RWPE1 (cell line): ENCODE measurements at places on chromosomes 7 and 10.

- no peak for DNase-seq
Measured at GRCh38 chr7:77923419-77923818, 124.8 kb downstream of the PHTF2 start.

GRCh38 chr7:94998266-94999068 lies 91.1 kb downstream of the PPP1R9A start:
- DNase-seq, result no peak

GRCh38 chr7:36851382-36851781 lies 127.1 kb upstream of the AOAH start:
- no peak for DNase-seq

- DNase-seq, result no peak
Measured at GRCh38 chr10:11699550-11700097, 42.6 kb upstream of the ECHDC3 start.

DNA sequence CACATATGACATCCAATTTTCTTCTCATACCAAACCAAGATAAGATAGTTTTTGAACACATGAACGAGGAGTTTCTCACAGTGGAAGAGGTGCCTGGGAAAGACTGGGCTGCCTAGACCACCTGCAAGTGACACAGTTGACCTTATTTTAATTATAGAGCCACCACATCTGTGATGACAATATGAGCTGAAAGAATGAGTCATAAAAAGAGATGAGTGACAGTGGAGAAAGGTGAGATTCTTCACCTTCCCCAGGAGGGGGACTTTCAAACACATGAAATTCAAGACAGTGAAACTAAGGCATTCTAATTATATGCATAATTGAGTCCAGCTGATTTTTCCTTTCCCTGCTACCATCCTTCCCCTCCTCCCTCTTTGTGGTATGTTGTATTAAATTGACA lies 475.5 kb downstream of the NXPH1 start:
- no peak for DNase-seq

GRCh38 chr7:42972699-42973500 lies 40.7 kb downstream of the MRPL32 start:
- peak; percentile 69 for DNase-seq

GRCh38 chr7:121530227-121531174 lies 134.4 kb upstream of the FAM3C start:
- DNase-seq, result peak; percentile 77

GRCh38 chr7:158244430-158244829 lies 343.2 kb downstream of the PTPRN2 start:
- no peak for DNase-seq

GRCh38 chr10:48399056-48399541 lies 92.6 kb downstream of the MAPK8 start:
- no peak for DNase-seq

- no peak for DNase-seq
Measured at GRCh38 chr7:16564023-16564380, 37.4 kb downstream of the LRRC72 start.

- DNase-seq, result peak; percentile 92
Measured at GRCh38 chr10:69439350-69439739, 11.9 kb upstream of the TSPAN15 start.

GRCh38 chr7:29196971-29197595 lies 2.5 kb downstream of the CHN2 start:
- DNase-seq, result no peak

GRCh38 chr7:946256-946996 lies 8.1 kb downstream of the ADAP1 start:
- no peak for DNase-seq

- peak; percentile 81 for DNase-seq
Measured at GRCh38 chr7:29564496-29565223, 1.0 kb downstream of the PRR15 start.

DNA sequence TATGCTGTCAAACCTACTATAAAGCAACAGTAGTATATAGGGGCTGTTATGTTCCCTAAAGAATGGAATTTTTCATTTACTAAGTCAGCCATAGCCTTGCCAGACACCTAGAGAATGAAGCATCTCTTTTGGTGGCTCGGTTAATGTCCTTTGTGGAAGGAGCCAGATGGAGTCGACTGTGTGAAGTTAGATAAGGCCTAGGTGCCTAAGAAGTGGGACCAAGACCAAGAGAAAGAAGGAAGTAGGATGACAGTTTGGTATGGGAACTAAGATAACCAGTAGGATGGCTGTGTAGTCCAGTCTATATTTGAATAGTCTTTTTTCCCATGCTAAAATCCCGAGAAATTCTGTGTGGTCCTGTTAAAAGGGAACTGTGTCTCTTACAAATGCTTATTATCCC lies 62.2 kb downstream of the REEP3 start:
- no peak for DNase-seq

DNA sequence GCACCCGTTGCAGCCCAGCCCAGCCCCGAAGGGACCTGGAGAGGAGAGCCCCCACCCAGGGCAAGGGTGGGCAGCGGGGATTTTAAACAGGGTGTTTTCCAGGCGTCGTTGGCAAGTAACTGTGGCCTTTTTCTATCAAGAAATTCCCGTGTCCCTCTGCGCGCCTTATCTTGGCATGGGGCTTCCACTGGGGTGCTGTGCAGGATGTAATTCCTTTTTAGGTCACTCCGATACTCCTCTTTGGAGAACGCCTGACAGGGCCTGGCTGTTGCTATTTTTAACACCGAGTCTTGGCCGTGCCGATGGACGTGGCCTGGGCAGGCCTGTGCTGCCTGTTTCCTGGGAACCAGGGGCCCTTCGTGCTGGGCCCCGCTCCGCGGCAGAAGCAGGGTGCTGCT lies 93.8 kb downstream of the INPP5A start:
- no peak for DNase-seq

GRCh38 chr7:94540428-94540827 lies 30.8 kb downstream of the CASD1 start:
- DNase-seq, result no peak

GRCh38 chr7:90749774-90750173 lies 153.7 kb downstream of the CDK14 start:
- no peak for DNase-seq

DNA sequence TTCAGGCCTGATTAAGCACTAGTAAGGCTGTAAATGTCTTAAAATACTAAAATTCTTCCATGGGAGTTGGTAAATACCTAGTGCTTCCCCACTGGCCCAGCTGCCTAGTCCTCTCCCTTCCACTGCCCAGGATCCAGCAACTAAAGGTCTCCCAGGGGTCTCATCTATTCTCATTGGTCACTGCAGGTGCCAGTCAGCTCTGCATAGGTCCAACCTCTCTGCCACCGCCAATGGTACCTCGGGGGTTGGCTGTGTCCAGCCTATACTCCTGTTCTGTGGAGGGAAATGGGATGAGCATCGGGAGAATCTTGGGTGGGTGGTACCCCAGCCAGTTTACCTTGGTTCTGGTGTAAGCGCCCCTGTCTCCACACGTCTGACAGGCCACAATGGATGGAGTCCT lies 6.1 kb upstream of the CREB5 start:
- no peak for DNase-seq

DNA sequence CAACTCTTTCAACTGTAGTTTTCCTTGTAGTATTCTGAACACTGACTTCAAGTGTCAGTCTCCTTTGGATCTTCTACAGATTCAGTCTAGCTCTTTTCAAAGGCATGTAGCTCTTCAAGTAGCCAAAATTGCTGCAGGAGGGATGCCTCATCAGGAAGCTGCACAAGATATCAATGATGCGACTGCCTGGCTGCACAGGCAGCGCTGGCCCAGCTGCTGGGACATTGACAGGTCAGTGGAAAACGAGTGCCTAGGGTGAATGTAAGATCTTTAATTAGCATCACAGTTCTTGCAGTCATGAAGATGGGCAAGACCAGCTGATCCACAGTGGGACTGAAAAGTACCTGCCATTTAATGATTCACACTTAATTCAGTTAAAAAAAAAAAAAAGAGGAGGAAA lies 167.6 kb downstream of the ANK3 start:
- DNase-seq, result no peak

DNA sequence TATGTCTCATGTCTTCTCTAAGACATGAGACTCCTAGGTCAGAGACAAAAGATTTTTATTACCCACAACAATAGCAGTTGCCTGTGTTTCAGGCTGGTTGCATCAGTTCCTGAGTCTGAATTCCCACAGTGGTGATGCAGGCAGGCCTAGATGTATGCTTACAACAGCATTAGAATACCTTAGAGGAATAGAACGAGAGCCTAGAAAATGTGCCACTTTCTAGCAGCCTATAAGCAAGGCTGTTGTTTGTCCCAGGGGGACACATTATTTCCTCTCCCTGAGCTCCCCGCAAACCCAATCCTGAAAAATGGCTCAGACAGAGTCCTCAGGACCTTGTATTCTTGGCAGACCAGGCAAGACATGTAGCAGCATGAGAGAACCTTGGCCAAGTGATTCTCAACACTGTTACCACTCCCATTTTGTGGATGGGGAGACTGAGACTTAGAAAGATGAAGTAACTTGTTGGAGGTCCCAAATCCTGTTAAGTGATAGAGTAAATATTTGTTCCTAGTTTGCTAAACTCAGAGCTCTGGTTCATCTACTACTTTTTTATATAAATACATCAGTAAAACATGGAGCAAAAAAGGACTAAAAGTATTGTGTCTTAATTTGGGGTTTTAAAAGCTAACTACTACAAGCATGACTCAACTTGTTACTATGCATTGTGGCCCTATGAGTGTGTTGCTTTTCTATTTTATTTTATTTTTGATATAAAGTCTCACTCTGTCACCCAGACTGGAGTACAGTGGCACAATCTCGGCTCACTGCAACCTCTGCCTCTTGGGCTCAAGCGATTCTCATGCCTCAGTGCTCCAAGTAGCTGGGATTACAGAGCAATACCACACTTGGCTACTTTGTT lies 14.2 kb downstream of the VTI1A start:
- peak; percentile 26 for DNase-seq

DNA sequence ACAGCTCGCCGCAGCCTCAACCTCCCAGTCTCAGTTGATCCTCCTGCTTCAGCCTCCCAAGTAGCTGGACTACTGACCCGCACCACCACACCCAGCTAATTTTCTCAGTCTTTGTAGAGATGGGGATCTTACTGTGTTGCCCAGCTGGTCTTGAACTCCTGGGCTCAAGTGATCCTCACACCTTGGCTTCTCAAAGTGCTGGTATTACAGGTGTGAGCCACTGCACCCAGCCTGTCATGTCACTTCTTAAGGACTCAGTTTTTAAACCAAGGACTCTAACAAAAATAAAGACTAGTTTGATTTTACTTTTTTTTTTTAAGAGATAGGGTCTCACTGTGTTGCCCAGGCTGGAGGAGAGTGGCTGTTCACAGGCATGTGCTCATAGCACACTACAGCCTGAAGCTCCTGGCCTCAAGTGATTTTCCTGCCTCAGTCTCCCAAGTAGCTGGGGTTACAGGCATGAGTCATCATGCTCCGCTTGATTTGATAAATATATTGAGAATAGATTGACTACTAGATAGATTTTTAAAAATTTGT lies 16.5 kb upstream of the PPP3CB start:
- DNase-seq, result no peak

DNA sequence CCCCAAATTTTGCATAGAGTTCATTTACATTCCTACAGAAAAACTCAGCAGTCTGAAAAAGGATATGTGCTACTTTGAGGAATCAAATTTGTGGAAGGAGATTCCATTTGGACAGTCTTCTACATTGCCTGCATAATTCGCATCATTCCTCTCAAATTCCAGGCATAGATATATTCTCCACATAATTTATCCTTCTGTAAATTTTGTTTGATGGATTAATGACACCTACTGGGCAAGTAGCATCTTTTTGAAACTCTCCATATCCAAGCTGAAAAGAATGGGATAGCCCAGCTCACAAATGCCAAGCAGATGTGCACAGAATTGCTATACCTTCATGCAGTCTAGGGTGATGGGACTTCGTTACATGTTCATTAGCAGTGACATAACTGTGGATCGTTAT lies 515.3 kb downstream of the AUTS2 start:
- DNase-seq, result no peak

GRCh38 chr10:63692220-63692896 lies 171.2 kb downstream of the REEP3 start:
- no peak for DNase-seq

- no peak for DNase-seq
Measured at GRCh38 chr10:130140425-130140824, 4.2 kb downstream of the GLRX3 start.

DNA sequence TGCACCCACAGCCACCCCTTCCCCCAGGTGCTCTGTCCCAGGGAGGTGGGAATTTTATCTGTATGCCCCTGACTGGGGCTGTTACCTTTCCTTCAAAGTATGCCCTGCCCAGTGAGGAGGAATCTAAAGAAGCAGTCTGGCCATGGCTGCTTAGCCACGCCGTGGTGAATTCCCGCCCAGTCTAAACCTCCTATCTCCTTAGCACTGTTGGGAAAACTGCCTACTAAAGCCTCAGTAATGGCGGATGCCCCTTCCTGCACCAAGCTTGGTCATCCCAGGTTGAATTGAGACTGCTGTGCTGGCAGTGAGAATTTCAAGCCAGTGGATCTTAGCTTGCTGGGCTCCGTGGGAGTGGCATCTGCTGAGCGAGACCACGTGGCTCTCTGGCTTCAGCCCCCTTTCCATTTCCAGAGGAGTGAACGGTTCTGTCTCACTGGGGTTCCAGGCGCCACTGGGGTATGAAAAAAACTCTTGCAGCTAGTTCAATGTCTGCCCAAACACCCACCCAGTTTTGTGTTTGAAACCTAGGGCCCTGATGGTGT lies 87.2 kb downstream of the ABCC2 start:
- DNase-seq, result no peak

GRCh38 chr7:152596824-152597223 lies 79.1 kb downstream of the XRCC2 start:
- no peak for DNase-seq

DNA sequence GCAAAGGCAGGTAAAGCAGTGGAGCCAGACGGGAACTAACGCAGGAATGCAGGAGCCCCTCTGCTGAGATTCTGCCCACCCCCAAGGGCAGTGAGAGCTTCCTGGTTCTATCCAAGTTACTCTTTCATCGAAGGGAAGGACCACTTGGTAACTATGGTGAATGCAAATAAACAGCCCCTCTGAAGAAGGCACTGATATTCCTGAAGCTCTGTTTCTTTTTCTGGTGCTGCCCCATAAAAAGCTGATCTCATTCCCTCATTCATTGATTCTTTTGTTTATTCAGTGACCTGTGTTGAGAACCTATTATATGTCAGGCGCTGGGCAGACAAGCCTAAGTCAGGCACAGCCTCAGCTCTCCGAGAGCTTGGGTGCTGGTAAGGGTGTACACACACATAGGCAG lies 217.3 kb downstream of the SNX10 start:
- DNase-seq, result no peak

- DNase-seq, result no peak
Measured at GRCh38 chr10:74078037-74078436, 72.6 kb downstream of the AP3M1 start.

DNA sequence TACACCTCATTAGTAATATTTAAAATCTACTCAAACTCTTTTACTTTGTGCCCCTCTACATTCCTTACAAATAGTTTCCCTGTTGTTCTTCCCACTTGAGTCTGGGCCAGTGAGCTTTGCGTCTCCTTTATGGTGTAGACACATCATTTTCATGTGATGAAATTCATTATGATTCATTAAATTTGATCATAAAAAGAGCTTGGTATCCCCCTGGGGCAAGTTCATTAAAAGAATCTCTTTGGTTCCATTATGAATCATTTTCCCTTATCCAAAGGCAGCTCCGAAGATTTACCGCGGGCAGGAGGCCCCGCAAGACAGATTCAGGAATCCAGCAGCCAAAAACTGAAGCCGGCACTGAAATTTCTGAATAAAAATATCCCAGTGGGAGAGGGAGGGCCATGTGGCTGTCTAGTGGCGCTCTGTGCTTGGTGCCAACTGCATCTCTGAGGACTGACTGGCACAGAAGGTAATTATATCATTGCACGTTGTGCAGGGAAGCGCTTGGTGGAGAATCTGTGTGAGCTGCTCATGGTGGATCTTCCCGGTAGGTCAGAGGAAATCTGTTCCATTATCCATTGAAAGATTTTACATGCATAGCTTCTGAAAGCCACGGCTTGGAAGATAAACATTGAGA lies 151.4 kb upstream of the PITRM1 start:
- peak; percentile 74 for DNase-seq

GRCh38 chr7:132877573-132877972 lies 204.3 kb downstream of the CHCHD3 start:
- DNase-seq, result no peak
